GM12891 (cell line): ENCODE measurements at places on chromosomes 5 and 9.

GRCh38 chr5:140015706-140016105, 27.4 kb downstream of the NRG2 start:
- DNase-seq, result no peak

DNA sequence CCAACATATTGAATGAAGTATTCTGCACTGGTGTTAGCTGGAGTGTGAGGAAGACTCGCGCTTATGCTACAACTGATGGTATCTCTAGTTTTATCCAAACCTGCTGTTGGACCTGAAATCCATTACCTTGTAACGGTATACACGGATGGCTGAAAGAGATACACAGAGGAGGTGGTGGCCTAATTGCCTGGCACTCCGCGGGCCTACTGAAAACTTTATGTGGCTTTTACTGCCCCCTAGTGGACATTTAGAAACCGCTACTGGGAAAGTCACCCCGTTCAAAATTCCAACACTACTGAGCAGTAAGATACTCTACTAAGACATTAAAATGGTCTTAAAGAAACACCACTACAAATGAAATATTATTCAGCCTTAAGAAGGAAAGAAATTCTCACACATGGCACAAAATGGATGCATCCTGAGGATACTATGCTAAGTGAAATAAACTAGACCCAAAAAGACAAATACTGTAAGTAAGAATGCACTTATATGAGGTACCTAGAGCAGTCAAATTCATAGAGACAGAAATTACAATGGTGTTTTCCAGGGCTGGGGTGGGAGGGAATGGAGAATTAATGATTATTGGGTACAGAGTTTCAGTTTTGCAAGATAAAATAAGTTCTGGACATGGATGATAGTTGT, 100.4 kb downstream of the TTLL11 start:
- DNase-seq, result peak; percentile 35

GRCh38 chr5:95904827-95905226, 56.8 kb downstream of the ELL2 start:
- no peak for DNase-seq

- no peak for DNase-seq
Measured at GRCh38 chr5:180161420-180162303, 47.3 kb downstream of the RASGEF1C start.

DNA sequence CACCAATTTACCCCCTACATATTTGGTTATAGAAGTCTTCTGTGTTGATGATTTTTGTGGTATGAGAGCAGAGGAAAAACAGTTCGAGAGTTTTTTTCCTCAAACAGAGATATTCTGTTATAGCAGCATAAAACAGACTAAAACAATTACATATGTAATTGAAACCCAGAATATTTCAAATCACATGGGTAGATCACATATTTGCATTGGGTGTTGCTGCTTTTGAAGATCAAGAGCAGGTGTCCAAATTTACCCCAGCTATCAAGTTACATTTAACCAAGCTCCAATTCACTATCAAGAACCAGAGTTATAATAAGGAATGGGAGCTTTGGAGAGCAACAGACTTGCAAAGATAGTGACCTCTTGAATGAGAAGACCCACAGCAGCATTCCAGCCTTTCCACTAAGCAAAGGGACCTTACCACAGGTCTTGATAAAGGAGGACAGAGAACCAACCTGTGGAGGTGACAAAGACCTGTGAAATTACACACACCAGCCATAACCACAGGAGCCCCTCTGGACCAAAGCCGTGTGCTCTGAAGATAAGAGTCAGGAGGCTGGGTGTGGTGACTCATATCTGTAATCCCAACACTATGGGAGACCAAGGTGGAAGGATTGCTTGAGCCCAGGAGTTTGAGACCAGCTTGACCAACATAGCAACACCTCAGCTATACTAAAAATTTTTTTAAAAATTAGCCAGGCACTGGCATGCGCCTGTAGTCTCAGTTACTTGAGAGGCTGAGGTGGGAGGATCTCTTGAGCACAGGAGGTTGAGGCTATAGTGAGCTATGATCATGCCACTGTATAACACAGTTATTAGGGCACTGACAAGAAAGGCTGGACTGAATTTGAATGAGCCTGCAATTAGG, 4.0 kb upstream of the CCL28 start:
- no peak for DNase-seq

DNA sequence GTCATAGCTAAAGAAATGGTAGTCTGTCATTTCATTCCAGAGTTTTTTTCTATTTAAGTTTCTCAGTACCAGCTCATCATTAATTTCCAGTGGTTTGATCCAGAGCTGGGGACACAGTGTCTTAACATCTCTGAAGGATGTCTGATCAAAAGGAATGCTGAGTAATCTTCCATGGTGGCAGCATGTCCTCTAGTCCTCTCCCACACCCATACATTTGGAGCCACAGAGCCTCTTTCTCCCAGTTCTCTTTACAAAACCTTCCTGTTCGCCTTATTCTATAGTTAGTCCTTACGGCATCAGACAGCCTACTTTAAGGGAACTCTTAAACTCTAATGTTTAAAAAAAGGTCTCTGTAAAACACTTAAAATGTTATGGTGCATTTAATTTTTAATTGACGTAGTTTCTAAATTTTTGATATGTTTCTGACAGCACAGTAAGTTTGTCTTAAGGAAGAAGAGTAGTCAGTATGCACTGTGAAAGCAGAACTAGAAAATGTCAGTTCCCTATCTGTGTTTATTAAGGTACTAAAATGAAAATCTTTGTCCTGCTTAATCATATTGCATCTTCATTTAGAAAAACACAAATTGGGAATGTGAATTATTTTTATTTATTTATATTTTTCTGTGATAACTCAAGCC, 96.8 kb downstream of the INIP start:
- DNase-seq, result no peak

DNA sequence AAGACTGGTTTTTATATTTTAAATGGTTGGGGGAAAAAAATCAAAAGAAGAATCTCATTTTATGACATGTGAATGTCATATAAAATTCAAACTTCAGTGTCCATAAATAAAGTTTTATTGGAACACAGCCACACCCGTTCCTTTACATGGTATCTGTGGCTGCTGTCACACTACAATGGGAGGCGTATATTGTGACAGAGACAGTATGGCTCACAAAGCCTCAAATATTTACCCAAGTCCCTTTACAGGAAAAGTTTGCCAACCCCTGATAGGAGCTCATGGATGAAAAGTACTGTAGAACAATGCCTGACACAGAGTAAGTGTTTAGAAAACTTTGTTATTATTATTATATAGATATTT, 5.2 kb upstream of the DUSP1 start:
- DNase-seq, result no peak

DNA sequence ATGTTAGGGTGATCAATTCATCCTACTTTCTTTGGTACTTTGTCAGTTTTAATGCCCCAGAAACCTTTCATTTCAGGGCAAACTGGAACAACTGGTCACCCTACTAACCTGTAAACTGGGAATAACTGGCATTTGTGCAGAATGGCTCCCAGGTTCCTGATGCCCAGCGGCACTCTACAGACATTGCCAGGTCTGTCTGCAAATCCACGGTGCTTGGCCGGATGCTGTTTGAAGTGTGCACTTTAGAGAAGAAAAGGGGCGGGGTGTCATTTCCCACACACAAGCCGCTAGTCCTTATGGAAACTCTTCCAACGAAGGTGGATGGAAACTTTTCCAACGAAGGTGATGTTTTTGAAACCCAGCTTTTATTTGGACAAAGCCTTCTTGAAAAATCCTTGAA, 49.9 kb upstream of the OTULINL start:
- DNase-seq, result no peak
